Right ventricle myocardium superior (tissue), 1 donor: ENCODE measurements at places on chromosomes 1 and 21. TPM values are rescaled to one million over a fixed set of nuclear protein-coding genes. Genes with fewer than 3 reads are reported as not detected.

The AKNAD1 gene
- not detected for total RNA-seq

DNA sequence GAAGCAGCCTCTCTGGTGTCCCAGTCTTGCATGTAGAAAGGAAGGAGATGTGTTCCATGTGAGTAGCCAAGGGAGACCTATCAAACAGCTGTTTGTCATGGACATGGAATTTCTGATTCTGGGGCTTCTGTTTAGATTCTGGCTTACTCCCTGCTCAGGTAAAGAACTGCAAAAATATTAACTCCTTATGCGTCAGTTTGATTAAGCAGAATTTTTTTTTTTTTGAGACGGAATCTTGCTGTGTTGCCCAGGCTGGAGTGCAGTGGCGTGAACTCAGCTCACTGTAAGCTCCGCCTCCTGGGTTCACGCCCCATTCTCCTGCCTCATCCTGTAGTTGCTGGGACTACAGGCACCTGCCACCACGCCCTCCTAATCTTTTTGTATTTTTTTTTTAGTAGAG is 6.8 kb downstream of the ARV1 start:
- no peak for DNase-seq

GRCh38 chr1:99645699-99646531 is at the start of gene PALMD:
Gene PALMD (plus strand): TSS chr1:99646113. CDS start chr1:99646318, 205 bp downstream.
- DNase-seq, result peak; percentile 67

The ZNF697 gene
- 9.2 TPM for total RNA-seq

The SYT14 gene
- not detected for total RNA-seq

- no peak for DNase-seq
Observed at GRCh38 chr1:27821761-27822315, 8.7 kb upstream of the PPP1R8 start.

The CEP170 gene
- 45.0 TPM for total RNA-seq

DNA sequence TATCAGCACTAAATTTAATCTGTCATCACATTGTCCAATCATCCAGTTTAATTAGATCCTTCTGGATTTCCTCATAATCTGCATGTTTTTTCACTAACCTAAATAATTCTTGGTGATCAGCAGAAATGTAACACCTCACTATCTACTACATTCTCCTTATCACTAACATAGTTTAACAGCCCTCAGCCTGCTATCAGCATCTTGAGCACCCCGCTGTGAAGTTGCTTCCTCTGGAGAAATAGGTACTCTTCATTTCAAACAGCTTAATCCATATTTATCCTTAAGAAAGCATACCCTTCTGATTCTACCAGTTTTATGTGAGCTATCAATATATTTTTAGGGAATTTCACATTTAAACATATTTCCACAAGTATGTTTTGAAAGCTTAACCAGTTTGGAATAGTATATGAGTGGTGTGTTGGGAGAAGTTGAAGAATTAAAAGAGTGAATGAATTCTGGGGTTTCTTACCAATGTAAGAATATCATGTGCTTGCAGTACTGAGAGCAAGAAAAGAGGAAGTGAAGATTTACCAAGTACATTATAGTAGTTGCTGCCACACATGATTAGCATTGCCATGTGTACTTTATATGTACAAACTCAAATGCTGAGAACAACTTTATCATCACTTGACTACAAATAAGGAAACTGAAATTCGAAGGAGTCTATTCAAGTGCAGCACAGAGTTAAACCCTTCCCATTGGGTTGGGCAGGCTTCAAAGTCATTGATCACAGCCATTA is 771.1 kb upstream of the ADGRL4 start:
- DNase-seq, result no peak

The PRDM16 gene
- 14.2 TPM for total RNA-seq

DNA sequence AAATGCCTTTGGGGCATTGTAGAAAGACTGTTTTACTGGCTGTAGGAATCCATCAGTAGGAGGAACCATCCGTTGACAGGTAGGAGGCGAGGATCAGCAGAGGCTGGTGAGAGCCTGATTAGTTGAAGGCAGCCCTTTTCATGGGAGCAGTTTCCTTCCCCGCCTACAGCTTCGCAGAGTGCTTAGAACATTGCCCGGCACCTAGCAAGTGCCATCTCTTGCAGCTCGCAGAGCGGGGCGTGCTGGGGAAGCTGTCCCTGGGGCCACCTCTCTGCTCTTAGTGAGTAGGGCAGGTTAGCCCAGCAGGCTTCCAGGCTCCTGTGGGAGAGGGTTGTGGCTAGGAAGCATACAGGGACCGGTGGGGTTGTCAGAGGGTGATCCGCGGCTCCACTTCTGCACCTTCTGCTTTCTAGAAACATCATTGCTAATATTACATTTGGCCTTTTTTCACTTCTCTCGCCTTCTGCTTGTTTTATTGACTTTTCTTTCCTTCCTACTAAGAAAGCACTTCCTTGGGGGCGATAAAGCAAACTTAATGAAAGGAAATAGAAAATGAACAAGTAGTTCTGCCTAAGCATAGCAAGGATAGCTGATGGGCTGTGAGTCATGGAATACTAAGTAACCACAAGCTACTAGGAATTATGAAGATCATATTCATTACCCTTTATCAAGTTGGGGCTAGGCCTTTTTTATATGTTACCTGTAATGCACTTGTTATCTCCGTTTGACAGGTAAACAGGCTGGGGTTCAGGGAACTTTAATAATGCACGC is 176.7 kb downstream of the GALNT2 start:
- DNase-seq, result no peak

The TRNP1 gene
- total RNA-seq, result 31.7 TPM

DNA sequence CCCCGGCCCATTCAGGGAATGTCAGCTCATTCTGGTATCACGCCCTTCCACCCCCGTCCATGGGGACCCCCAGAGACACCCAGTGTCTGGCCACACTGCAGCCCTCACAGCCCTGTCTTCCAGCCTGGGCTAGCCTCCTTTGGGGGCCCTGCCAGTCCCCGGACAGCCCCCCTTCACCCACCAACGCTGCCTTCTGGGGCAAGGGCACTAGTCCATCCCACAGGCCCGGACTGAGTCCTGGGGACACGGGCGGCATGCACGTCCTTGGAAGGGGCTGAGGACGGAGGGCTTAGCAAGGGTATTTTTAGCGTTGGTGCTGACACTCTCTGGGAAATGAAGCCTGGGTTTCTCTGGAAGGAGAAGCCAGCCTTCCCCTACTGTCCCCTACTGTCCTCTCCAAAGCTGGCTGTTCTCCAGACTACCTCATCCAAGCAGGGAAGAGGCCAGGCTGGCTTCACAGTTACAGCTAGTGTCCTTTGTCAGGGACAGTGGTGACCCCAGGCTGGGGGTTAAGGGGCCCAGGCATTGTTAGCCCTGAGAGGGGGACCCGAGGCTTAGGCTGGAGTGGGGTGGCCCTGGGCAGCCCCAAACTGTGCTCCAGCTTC is 39.5 kb downstream of the COQ8A start:
- DNase-seq, result no peak

DNA sequence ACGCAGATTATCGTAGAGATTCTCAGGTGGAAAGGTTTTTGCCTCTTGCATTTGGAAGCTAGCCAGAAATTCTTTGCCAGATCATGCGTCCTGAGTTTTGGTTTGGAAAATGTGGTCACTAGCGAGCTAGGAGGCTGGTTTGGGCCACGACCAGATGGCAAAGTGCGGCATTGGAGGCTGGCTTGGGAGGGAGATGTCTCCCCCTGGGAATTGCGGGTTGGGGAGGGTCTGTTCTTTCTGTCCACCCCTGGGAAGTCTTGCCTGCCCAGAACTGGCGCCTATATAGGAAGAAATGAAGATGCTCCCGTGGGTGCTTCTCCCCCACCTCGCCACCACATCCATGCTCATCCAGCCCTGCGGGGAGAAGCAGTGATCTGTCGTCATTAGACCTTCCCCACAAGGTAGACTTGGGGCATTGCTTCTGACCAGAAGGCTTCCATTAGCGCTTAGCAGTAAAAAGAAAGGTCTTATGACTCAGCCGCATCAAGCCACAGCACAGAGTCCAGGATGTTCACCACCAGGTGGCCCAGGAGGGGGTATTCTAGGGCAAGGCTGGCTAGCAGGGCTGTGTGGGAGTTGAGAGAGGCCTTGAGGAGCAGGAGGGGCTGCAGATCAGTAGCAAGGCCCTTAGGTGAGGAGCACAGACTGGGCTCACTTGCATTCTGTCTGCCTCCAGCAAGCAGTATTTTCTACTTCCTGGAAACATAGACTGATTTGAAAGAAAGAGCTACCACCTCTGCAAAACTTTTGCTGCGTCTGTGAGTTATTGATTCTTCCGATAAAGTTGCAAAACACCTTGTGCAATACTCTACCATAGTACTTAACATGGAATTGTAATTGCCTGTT is 1.5 kb upstream of the PTP4A2 start:
- DNase-seq, result no peak

DNA sequence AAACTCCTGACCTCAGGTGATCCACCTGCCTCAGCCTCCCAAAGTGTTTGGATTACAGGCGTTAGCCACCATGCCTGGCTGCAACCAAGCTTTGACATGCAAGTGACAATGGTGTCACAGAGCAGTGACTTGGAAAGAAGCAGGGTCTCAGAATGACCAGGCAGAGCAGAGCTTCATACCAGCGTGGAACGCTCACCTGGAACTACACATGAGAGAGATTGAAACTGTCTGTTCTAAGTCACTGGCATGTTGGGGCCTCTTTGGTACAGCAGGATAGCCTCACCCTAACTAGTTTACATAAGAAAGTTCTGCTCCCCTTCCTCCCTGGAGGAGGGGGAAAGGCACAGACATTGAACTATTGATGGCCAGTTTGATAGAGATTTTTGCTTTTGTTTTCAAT is 47.5 kb upstream of the ITPKB start:
- no peak for DNase-seq

DNA sequence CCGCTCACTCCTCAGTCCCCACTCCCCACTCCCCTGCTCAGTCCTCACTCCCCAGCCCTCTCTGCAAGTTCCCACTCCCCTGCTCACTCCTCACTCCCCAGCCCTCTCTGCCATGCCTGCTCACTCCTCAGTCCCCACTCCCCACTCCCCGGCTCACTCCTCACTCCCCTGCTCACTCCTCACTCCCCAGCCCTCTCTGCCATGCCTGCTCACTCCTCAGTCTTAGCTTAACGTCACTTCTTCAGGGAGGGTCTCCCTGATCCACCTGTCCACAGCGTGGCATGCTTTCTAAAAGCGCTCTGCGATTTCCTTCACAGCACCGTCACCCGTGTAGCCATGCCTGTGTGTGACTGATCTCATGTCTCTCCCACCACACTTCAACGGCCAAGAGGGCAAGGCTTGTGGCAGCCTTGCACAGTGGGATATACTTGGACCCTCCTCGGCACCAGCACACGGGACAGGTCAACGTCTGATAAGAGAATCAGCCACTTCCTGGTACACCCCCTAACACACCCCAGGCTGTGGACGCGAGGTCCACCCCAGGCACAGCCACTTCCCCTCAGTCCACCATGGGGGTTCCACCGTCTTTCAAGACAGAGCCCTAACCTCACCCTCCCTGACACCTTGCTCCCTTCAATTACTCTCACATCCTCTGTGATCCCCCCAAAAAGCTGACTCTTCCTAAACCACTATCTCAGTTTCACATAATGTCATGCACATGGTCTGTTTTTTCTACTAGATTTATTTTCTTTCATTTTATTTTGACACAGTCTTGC is 14.0 kb downstream of the PRDM15 start:
- DNase-seq, result no peak

DNA sequence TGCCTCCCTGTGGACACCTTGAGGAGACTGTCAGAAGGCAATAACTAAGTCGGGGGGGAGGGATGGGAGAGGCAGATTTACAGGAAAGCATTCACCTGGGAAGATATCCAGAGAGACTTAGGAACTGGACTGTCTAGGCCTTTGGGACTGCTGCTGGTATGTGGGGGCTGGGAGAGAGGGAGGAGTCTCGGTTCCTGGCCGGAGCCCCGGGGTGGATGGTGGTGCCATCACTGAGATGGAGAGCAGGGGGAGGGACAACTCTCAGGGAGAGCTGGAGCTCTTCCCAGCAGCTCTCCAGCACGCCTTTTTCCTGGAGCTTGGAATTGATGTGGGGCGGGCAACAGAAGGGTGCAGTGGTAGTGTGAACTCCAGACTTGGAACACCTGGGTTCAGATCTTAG is 22.1 kb downstream of the PTPRF start:
- DNase-seq, result peak; percentile 79

- no peak for DNase-seq
Observed at GRCh38 chr1:202837746-202838262, 27.1 kb downstream of the PCAT6 start.

The PPT1 gene
- 37.7 TPM for total RNA-seq

The C1orf141 gene
- not detected for total RNA-seq

DNA sequence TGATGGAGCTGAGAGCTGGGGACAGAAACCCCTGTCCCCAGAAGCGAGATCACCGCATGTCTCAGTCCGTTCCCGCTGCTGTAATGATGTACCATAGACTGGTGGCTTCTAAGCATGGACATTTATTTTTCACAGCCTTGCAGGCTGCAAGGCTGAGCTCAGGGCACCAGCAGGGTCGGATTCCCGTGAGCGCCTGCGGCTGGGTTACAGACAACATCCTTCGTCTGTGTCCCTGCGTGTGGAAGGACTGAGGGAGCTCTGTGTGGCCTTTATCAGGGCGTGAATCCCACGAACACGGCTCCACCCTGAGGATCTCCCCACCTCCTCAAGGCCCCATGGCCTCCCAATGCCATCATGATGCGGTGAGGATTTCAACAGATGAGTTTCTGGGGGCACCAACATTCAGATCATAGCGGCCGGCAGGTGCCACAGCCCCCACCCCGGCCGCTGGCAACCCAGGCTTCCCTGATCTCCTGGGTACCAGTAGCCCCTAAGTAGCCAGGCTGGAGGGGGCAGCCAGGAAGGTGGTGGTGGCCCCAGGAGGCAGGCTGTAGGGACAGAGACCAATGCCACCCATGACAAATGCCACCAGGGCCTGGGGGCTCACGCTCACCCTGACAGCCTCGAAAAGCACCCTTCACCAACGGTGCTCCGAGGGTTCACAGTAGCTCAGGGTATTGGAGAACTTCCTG is 104.4 kb downstream of the CRYAA start:
- peak; percentile 13 for DNase-seq

The UTS2 gene
- not detected for total RNA-seq

GRCh38 chr1:217525773-217526490 is 105.0 kb downstream of the GPATCH2 start:
- DNase-seq, result no peak

GRCh38 chr1:50231209-50231608 is 122.5 kb downstream of the ELAVL4 start:
- no peak for DNase-seq

DNA sequence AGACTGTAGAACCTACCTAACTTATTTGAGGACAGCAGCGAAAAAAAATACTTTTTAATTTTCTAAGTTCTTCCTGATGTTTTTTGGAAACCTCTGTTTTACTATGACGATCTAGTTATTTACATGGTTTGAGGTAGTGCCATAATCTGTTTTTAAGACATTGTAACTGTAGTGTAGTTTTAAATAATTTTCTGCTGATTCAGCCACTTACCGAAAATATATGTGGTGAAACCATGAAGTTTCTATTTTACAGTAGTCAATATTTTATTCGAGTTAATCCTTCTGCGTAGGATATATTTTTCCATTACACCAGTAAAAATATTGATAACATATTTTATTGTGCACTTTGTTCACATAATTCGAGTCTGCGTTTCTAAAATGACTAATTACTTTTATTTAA is 121.7 kb upstream of the RRP15 start:
- DNase-seq, result no peak
